ENCODE measurements at places on chromosomes 7 and 10.

DNA sequence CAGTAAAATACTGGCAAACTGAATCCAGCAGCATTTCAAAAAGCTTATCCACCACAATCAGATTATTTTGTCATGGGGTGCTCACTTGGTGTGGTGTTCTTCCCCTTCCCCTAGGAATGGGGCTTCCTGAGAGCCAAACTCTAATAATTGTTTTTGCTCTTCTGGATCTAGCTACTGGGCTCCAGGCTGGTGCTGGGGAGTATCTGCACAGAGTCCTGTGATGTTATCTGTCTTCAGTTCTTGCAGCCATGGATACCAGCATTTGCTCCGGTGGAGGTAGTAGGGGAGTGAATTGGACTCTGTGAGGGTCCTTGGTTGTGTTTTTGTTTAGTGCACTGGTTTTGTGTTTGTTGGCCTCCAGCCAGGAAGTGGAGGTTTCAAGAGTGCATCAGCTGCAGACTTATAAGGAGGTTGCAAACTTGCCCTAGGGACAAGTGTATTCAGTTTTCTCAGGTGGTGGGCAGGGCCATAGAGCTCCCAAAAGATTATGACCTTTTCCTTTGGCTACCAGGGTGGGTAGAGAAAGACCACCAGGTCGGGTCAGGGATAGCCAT, 308.5 kb upstream of the MAGI2 start:
- DNase-seq: no peak

- DNase-seq: no peak
Measured at GRCh38 chr10:100873827-100874326, 38.9 kb upstream of the SLF2 start.

GRCh38 chr10:72785409-72785808, 93.5 kb downstream of the MCU start:
- no peak for DNase-seq

DNA sequence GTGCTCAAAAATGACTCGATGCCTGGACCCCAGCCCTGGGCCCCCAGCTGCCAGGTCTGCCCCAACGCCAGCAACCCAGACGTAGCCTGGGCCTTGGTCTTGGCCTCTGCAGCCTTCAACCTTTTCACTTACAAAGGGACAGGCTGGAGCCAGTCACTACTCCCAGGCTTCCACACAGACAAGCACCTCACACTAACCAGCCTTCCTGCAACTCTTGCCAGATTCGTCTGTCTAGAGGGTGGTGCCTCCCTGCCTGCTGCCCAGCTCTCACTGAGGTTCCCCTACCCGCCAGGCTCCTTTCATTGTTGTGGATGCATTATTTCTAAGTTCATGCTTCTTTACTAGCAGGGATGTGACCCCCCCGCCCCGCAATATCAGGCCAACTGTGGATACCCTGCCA, 56.3 kb downstream of the NUDCD3 start:
- DNase-seq: no peak
